ENCODE measurements at places on chromosomes 13 and 19. TPM values are rescaled to one million over a fixed set of nuclear protein-coding genes. Genes with fewer than 3 reads are reported as not detected.

Gene ELAVL3
- total RNA-seq: not detected

Gene MISP3
- 5.2 TPM for total RNA-seq

Gene PNMA8C
- not detected for total RNA-seq

Gene SMIM44
- not detected for total RNA-seq

Gene BEST2
- not detected for total RNA-seq

All from Calu3 (cell line).